ENCODE measurements at places on chromosomes 1 and 21.

DNA sequence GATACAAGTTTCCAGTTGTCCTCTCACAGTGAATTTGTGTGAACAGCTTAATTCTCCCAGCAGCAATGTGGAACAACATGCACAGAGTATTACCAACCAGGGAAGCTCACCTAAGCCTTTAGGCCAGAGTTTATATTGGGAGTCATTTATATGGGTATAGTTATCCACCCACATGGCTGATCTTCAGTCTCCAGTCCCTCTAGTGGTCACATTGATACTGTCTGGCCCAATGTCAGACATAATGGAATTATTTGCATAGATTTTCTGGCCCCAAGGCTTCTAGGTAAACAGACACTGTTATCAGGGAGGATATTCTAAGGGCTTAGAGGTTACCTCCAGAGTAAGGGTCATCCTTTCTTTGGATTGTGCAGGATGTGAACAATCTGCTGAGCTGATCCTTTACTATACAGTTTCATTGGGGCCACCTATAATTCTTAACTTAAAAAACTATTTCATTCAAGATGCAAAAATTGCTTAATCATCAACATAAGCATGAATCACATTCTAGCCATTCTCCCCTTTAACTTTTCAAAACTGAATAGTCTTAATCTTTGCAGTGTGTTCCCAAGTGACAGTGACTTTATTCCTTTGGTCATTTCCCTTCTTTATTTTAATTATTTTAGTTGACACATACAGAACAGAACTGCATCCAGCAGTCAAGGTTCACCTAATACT lies 210.9 kb downstream of the LTN1 start:
- no peak for DNase-seq

- DNase-seq: no peak
Measured at GRCh38 chr1:38088366-38088765, 41.8 kb upstream of the POU3F1 start.

- no peak for DNase-seq
Measured at GRCh38 chr1:55275151-55275748, 60.1 kb upstream of the USP24 start.

DNA sequence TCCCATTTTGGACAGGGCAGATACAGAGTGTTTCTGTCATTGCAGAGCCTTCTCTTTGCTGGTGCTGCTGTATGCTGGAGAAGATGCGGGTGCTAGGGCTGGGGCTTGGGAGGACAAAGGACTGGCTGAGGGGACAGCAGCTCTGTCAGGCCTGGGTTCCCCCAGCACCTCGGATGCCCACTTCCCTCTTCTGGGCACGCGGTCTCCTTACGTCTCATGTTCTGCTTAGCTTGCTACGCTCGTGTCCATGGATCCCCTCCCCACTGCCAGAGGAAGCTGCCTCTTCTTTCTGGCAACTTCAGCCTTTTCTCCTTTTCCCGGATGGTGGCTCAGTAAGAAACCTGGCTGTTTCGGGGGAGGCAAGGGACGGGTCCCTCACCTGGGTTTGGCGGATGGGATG lies 75.7 kb downstream of the ARHGEF10L start:
- no peak for DNase-seq

GRCh38 chr1:58437623-58438022 lies 108.9 kb downstream of the OMA1 start:
- DNase-seq: no peak

Data from fibroblast of skin of left quadriceps (primary cell).